HFFc6 (cell line): ENCODE measurements at places on chromosomes 12 and 14.

DNA sequence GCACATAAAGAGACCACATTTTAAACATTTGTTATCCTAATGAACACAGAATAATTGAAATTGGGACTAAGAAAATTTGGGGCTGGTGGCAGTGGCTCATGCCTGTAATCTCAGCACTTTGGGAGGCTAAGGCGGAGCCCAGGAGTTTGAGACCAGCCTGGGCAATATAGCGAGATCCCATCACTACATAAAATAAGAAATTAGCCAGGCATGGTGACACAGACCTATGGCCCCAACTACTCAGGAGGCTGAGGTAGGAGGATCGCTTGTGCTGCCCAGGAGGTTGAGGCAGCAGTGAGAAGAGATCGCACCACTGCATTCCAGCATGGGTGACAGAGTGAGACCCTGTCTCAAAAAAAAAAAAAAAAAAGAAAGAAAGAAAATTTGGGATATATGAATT lies 59.7 kb downstream of the CPM start:
- DNase-seq, result no peak

DNA sequence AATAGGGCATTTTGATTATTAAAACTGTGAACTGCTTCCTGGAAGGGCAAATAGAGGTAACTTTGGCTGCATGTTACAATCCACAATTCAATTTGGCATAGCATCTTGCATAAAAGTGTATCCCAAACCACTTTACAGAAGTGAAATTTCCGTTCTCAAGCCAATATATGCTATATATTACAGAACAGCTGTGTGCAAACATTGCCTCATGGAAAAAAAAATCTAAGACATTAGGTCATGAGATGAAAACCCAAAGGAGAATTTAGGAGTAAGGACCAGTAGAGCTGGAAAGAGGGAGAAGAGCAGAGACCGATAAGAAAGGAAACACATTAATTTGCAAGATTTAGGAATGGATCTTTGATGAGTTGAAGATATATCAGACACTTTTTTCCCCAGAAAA lies 239.2 kb downstream of the PAX9 start:
- no peak for DNase-seq

- no peak for DNase-seq
Measured at GRCh38 chr12:70663838-70664237, 26.6 kb upstream of the PTPRB start.

DNA sequence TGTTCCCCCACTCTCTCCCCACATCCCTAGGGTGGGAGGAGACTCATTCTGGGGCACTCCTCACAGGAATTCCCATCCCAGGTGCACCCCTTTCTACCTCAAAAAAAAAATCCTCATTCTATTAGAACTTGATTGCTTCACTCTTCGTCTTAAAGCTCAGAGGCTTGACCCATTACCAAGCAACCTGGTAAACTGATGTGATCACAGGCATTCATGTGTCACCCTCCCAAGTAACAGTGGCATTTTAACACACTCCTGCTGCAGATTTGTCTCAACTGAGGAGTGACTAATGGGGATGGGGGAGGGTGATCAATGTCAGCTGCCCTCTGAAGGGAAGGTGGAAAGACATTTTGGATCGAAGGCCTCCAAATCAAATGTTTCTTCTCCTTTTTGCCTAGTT lies 78.1 kb upstream of the PTHLH start:
- DNase-seq, result no peak

DNA sequence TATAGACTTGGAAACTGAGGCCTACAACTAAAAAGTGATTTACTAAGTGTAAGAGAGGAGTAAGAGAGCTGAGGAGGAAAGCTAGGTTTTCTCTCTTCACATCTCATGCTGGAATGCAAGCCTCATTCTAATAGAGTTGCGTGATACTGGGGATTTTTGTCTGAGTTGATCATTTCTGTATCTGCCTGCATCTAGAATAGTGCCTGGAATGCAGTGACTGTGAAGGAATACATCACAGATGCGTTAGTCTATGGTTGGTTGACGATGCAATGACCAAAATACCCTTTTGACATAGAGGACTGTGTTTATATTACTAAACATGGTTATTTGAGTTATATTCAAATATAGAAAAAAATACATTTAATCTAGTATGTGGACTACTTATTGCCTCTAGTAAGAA lies 9.2 kb upstream of the TMEM117 start:
- DNase-seq, result peak; percentile 66

DNA sequence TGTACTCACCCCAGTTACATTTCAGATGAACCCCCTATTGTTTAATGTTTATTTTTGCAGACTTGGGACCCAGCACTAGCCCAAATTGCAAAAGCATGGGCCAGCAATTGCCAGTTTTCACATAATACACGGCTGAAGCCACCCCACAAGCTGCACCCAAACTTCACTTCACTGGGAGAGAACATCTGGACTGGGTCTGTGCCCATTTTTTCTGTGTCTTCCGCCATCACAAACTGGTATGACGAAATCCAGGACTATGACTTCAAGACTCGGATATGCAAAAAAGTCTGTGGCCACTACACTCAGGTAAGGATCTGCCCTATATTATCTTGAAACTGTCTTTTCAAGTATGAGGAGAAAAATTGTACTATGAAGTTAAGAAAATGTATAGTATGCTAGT lies 1.2 kb downstream of the GLIPR1 start:
- no peak for DNase-seq

DNA sequence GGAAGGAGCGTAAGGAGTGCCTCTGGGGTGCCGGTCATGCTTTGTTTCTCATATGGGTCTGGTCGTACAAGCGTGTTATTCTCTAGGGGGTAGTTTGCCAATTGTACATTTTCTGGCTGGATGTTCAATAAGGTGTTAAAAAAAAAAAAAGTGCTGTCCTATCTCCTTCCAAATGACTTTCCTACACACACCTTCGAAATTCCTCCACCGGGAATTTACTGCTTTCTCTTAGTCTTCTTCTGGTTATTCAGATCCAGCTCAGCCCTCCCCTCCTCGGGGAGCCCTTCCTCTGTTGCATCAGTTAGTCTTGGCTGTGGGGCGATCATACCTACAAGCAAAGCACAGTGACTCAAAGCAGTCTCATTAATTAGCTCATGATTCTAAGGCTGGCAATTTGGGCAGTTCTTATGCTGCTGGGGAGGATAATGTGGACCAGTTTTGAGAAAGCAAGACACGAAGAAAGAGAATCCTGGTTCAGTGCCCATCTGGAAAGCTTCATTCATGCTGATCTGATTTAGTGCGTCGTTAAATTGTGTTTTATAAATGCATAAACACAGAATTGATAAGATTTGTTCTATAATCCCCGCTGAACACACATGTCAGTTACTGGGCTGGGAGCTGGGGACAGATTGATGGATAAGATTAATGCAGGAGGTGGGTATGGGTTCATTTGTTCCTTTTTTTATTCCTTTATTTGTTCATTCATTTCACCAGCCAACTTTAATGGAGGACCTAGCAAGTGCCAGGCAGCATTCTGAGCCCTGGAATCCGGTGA lies 9.2 kb upstream of the CLMN start:
- no peak for DNase-seq

GRCh38 chr12:9701380-9702154 lies 31.3 kb downstream of the CLECL1 start:
- no peak for DNase-seq

DNA sequence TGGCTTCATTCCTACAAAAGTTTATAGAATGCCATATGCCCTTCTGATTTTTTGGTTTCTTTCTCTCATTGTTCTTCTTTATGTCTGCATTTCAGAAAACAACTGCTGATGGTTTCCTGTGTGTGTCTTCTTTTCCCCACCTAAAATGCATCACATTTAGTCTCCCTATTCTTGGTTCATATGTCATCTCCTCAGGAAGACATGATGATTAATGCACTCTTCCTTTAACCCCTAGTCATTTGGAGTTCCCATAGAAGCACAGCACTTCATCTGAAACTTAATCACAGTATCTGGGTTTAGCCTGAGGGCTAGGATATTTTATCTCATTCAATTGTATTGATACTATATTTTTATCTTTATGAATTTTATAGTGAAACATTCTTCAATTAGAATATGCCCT lies 21.5 kb downstream of the GNPNAT1 start:
- no peak for DNase-seq

- no peak for DNase-seq
Measured at GRCh38 chr12:4268329-4269181, 5.0 kb upstream of the CCND2 start.

DNA sequence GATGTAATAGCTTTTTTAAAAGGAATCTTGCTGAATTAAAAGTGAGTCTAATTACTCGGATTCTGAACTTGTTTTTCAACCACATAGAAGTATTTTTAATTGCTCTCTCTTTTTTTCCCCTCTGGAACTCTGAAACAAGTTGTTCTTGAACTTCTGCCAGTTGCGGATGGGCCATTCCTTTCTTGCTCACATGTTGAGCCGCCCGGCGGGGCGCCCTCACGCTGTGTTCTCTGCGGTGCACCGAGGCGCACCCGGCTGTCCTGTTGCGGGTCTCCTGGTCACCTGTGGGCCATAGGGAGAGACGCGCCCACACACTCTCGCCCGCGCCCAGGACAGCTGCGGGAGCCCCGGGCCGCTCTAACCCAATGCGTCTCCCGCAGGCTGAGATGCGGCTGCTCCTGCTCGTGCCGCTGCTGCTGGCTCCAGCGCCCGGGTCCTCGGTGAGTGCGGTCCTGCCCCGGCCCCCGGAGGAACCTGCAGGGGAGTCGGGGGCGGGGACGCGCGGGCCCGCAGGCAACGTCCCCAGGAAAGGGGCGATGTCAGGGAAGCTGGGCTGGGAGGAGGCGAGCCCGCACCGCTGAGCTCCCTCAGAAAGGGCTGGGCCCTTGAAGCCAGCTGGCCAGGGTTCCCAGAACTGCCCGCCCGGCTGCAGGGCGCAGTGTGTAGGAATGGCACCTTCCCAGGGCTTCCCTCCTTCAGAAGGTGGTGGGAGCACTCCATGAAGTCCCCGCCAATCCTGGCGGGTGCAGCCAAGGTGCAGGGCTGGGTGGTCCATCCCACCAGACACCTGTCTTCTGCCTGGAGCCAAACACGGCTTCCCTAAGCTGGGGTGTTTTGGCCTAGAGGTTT lies 2.3 kb downstream of the PAPLN start:
- DNase-seq, result peak; percentile 18
